Brain pericyte (primary cell): ENCODE measurements at places on chromosomes 3 and 15.

DNA sequence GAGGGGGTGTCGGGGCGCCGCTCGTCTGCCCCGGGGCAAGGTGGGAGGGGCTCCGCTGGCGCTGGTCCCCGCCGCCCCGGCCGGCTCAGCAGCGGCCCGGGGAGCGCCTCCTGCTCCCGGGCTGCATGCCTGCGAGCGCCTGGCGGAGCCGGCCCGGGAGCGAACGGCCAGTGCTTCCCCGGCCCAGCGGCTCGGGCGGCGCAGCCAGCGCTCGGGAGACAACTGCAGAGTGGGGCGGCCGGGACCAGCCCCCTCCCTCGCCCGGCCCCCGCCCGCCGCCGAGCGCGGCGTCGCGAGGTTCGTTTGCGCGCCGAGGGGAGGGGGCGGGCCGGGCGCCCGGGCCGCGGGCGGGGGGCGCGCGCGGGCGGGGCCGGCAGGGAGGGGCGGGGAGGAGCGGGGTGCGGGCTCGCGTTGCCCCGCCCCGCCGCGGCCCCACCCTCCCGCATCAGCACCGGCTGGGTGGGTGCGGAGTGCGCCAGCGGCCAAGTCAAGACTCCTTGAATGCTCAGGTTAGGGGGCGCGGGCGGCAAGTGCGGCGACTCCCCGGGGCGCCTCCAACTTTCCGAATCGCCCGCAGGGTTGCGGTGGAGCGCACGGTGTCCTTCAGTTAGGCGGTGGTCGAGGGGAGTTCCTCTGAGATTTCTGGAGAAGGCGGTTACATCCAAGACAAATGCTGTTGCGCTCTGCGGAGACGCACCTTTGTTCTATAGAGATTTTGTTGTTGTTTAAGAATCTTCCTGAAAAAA is at the start of gene RGMA:
Gene RGMA, minus strand, starts transcription at position 231 of the 746 bp plus-strand sequence. CDS start 279 bp downstream, outside the sequence.
- DNase-seq = no peak

GRCh38 chr3:25448750-25449692 is 21.0 kb downstream of the RARB start:
- DNase-seq = peak; percentile 78

DNA sequence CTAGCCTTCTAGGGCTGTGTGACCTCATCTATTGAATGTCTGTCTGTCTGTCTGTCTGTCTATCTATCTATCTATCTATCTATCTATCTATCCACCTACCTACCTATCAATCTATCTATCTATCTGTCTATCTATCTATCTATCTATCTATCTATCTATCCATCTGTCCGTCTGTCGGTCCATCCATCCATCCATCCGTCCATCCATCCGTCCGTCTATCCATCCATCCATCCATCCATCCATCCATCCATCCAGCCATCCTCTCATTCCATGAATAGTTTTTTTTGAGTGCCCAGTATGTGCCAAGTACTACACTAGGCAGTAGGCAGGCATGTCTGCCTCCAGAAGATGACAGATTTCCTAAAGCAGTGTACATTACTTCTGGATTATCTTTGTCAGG is 122.5 kb downstream of the FOXB1 start:
- no peak for DNase-seq

DNA sequence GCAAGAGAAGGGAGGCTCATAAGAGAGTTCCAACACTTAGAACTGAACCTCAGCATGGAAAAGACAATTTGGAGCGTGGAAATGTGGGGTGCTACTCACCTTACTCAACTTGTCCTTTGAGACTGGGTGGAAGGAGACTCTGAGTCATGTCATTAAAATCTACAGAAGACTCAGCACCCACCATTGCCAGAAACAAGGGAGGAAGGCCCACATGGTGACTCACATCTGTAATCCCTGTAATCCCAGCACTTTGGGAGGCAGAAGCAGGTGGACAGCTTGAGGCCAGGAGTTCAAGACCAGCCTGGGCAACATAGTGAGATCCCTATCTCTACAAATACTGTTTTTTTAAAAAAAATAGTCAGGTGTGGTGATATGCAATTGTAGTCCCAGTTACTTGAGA is 161.9 kb upstream of the UBE3A start:
- DNase-seq = no peak

GRCh38 chr3:134483195-134483900 is 2.4 kb downstream of the ANAPC13 start:
- no peak for DNase-seq

DNA sequence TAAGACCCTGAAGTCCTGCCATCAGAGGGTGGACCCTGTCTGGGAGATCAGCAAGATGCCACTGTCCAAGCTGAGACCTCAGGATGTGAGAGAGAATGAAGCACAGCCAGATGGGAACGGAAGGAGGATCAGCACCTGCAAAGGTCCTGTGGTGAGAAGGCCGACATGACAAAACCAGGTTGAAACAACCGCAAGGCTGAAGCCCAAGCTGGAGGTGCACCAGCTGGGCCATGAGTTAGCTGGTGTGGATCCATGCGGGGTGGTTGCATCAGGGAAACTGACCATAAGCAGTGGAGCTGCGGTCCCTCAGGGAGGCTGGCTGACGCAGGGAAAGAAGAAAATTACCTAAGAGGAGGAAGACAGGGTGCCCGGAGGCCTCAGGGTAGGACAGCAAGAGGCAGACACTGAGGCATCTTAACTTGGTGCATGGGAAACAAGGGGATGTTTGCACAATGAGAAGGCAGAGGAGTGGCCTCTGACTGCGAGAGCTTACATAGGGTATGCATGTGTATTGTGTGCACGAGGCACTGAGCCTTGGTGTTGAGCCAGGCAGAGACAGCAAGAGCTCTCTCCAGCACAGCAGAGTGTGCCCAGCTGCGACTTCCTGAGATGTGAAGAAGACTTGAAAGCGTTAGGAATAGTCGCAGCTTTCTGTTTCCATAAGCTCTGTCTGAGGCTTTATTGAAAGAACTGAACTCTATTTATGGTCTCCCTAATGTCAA is 497.7 kb downstream of the OCA2 start:
- DNase-seq = no peak

DNA sequence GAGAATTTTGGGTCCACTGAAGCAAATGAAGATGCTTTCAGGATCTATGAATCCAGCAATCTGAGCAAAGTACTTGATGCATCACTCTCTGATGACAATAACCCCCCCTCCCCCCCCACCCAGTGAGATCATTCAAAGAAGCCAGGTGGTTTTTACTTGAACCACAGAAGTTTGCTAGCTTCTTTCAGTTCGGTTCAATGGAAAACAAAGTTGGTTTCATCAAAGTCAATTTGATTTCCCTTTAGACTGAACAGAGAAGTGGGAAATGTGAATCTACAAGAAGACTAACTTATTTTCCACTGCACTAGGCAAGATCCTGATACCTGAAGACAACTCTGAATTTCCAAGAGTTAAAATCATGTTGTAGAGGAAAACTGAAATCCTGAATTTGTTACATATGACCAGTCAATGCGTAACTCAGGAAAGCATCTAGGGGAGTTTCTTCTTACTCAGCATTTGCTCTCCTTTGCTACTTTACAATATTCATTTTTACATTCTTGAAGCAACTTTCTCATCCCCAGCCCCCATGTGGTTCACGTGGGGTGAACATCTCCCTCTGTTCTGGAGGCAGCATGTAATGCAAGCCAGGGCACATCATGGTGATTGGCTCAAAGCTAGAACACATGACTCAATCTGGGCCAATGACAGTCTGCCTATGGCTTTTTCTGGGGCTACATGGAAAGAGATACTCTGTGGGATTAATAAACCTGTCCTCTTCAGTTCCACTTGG is 572.6 kb downstream of the FOXP1 start:
- no peak for DNase-seq

DNA sequence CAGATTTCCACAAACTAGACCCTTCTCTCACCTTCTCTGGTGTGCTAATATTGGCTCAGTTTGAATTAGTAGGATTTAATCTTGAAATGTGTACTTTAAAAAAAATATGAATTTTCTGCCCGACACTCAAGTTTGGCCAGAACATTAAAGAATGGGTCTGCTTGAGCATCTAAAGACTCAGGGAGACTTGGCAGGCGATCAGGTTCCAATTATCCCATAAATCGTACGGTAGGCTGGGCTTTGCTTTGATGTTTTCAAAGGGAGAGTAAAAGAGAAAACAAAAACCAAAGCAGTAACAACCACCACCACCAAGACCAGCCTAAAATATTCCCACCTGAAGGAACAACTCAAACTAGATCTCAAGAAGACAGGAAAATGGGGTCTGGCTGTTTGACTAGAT is 230.8 kb downstream of the EBLN2 start:
- DNase-seq = no peak

DNA sequence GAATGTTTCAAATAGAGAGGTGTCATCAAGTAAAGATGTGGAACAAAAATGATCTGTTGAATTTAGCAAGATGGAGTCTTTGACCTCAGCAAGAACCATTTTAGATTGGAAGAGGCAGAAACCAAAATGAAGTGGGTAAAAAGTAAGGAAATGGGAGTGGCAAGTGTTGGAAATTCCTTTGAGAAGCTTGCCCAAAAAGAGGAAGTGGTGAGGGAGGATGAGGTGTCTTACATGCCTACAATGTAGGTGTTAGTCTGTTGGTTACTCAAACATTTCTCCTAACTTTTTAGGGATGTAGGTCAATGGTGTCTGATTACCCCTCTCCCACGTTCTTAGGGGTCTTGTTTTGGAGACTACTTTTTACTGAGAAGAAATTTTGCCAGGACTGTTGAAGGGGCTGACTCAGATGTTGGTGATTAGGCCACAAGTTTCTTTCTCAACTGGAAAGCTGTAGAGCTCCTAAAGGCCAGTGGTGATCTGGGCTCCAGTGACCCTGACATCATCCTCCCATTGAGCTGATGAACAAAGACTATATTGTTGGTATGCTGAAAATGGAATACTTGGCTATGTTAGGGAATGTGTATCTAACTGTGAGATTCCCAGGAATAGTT is 5.1 kb downstream of the PPP2R3A start:
- no peak for DNase-seq

GRCh38 chr3:194203482-194204041 is 67.6 kb downstream of the HES1 start:
- no peak for DNase-seq

DNA sequence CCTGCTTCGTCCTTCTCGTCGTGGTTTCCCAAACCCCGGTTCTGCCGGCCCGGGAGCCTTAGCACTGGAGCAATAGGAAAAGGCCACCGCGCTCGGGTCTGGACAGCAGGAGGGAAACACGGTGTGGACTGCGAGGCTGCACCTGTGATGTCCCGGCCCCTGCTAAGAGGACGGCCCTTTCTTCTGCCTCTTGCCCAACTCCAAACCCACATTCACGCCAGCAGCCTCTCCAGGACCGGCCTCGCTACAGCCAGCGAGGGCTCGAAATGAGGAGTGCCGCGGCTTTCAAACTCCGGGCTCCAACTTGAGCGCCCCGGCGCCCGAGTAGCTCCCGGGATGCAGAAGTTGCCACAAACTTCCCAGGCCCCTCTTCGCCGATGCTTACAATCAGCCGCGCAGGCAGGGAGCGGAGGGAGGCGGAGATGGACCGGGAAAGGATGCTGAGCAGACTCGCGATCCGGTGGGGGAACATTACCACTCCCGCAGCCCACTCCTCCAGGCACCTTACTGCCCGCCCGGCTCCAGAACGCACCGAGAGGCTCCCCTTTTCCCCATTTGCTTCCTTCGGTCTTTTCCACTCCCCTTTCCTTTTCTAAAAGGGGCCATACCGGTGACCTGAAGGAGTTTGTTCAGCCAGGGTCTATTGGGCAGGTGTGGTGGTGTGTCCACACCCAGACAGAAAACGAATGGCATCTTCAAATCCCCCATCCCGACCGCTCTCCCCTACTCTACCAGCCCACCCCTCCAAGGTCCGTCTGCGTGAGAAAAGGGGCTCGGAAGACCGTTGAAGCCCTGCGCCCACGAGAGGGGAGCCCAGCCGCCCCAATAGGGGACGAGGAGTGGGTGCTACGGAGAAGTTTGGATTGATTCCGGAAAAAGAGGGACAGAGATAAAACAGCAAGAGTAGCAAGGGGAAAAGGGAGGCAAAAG is 18.8 kb upstream of the SATB1 start:
- DNase-seq = no peak

DNA sequence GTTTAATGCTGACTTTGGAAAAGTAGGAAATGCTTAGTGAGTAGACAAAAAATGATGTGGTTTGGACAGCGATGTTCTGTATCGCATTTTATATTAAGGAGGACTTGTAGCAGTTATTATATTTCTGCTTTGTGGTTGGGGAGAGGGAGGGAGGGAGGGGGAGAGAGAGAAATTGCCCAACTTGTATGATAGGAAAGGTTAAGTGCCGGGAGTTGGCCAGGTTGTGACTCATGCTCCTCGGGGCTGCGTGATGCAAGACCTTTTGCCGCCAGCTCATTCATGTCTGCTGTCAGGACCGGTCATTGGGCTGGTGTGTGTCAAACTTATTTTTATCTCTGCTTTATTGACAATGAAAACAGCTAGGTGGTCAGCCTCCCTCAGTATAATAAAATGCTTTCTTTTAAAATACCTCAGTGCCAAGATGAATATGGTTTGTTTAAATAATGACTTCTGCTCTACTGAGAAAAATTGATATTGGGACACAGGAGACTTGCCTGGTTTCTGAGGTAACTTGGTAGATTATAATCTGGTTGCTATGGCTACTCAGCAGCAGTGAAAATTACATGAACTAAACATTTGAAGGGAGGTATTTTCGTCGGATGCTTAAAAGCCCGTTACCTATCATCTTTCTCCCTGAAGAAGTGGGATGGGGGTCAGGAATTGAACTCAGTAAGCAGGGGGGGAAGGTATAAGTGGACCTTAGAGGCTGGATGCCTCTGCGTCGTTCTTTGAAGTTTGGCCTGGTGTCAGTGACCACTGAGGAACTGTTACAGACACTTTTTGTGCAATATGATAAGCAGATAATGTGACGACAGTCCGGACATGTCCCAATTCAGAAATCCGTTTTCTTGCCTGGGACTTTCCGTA is 90.7 kb downstream of the FNDC3B start:
- DNase-seq = peak; percentile 65
